Dermis microvascular lymphatic vessel endothelial cell (primary cell): ENCODE measurements at places on chromosomes 5 and 9. TPM values are rescaled to one million over a fixed set of nuclear protein-coding genes. Genes with fewer than 3 reads are reported as not detected.

GRCh38 chr5:3353561-3353960 is 242.1 kb upstream of the IRX1 start:
- DNase-seq, result no peak

DNA sequence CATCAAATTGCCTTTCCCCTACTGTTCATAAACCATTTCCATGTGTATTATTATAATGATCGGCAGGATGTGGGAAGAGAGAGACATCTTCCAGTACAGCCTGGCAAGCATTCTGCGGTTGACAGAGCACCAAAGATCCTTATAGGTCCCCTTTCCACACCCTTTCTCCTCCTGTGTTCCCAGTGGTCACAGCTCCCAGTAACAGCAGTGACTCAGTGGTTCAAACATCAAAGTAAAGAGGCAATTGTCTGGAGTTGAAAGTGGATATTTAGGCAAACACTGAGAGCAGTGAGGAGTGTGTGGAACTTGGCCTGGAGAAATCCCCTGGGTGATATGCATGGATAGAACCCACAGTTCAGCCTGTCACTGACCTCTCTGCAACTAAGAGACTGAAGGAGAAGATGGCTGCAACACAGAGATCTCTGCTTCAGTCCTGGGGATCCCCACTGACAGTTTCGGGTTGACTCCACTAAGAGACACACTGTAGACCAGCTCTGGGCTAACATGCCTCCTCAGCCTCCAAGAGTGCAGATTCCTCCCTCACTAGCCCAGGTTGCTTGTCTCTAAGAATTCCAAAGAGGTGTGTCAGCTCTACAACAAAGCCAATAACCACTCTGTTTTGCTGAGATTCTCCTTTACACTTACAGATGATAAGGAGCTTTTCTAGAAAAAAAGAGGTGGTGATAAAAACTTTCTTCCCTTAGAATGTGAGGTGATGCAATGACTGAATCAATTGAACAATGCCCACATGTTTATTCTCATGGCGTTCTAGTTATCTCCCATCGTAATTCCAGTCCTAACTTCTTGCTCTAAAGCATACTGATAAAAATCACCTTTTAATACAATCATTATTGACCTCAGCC is 94.4 kb upstream of the IL6ST start:
- DNase-seq, result no peak

GRCh38 chr5:154881986-154882385 is 23.6 kb downstream of the CNOT8 start:
- peak; percentile 68 for DNase-seq

DNA sequence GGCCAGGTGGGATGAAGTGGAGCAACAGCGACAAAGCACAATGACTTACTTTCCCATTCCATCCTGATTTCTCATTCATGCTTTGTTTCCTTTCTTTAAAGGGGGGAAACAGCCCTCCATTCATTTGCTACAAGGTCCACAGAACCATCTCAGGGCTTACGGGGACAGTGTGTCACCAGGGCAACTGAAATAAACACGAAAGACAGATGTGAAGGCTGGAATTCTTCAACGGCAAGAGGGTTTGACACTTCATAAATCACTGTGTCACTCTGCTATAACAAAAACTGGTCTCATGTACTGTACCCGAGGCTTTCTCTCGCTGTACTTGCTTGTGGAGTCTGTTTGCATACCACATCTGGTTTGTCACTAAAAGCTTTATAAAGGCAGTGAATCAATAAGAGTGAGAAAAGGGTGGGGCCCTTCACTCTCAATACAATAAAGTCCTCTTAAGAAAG is 150.8 kb downstream of the EFNA5 start:
- no peak for DNase-seq

- DNase-seq, result no peak
These were observed 103.5 kb downstream of the DAPK1 start for GRCh38 chr9:87601176-87601575.

- DNase-seq, result peak; percentile 31
These were observed 27.0 kb upstream of the ZNF622 start for GRCh38 chr5:16492398-16493140.

DNA sequence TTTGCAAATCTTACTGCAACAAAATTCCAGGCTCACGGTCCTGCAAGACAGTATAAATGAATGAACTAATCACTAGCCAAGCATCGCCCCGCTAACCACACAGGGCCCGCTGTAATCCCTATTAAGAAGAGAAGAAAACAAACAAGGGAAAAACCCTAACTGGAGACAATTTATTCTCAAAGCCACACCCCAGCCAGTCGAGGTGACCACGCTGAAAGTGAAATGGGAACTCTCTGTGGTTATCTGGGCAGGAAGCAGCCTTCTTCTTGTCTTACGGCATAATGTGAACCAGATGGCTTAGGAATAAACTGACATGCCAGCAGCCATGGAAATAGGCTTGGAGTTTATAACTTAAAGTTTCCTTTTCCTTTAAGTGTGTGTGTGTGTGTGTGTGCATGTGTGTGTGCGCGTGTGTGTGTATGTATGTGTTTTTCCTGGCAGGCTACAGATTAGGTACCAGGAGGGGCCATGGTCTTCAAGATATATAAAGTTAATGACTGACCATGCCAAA is 120.2 kb downstream of the SEMA6A start:
- DNase-seq, result no peak

DNA sequence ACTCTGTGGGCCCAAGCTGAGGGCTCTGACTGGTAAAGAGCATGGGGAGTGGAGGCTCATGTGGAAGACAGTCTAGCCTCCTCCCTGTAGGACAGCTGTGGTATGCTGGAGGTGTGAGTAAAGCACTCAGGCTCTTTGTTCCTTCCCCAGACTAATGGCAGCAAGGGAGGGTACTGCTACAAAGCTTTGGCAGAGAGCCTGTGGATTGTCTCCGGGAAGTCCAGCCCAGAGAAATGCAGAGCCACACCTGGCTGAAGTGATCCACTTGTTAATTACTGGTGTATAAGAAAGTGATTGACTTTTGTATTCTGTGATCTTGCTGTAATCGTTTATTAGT is 161.7 kb downstream of the OXCT1 start:
- DNase-seq, result no peak

- no peak for DNase-seq
These were observed 12.1 kb downstream of the TRPM6 start for GRCh38 chr9:74875656-74876055.

GRCh38 chr5:33579789-33580188 is 139.0 kb downstream of the TARS1 start:
- no peak for DNase-seq

- DNase-seq, result no peak
These were observed 140.3 kb downstream of the ZSWIM6 start for GRCh38 chr5:61472172-61472958.

DNA sequence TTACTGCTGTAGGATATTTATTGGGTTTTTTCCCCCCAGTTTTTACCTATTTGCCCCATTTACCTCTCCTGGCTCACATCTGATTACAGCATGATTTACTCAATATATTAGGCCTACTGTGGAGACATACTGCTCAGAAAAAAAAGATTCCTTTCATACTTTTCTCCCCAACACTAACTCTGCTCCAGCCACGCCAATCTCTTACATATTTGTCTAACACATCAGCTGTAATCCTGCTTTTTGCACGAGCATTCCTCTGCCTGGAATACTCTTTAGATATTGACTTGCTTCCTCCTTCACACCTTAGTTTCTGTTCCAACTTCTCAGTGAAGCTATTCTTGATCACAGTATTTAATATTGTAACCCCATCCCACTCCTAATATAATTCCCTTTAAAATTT is 158.1 kb upstream of the VCAN start:
- no peak for DNase-seq

GRCh38 chr5:150270541-150271295 is 18.9 kb downstream of the CAMK2A start:
- no peak for DNase-seq

DNA sequence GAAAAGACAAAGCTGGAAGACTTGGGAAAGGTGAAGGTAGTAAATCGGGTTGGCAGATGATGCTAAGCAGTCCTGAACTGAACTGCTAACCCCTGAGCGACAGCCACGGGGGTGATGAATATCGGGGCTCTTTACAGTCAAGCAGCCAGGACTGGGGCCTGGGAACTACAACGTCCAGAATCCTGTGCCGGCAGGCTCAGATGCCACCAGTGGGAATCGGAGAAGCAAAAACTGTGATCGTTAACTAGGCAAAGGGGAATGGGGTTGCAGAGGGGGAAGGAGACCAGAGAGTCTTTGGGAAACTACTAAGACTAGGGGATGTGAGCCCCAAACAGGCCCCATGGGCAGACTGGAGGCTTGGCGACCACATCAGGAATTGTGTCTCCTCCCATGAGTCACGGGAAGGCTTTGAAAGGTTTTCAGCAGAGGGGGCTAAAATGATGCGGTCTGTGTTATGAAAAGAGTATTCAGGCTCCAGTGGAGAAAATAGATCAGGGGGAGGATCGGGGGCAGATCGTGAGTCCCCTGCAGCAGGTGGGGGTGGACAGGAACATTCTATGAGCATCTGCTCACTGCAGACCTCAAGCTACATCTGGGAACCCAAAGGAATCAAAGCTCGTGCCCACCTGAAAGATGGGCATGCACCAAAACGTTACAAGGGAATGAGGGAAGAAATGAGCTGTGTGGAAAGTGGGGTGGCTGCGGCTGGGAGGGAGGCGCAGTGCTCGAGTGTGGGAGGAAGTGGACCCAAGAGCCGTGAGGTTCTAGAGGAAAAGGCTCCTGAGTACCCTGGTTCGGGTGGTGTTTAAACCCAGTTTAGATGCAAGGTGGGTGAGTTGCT is 53.8 kb downstream of the HRH2 start:
- no peak for DNase-seq

DNA sequence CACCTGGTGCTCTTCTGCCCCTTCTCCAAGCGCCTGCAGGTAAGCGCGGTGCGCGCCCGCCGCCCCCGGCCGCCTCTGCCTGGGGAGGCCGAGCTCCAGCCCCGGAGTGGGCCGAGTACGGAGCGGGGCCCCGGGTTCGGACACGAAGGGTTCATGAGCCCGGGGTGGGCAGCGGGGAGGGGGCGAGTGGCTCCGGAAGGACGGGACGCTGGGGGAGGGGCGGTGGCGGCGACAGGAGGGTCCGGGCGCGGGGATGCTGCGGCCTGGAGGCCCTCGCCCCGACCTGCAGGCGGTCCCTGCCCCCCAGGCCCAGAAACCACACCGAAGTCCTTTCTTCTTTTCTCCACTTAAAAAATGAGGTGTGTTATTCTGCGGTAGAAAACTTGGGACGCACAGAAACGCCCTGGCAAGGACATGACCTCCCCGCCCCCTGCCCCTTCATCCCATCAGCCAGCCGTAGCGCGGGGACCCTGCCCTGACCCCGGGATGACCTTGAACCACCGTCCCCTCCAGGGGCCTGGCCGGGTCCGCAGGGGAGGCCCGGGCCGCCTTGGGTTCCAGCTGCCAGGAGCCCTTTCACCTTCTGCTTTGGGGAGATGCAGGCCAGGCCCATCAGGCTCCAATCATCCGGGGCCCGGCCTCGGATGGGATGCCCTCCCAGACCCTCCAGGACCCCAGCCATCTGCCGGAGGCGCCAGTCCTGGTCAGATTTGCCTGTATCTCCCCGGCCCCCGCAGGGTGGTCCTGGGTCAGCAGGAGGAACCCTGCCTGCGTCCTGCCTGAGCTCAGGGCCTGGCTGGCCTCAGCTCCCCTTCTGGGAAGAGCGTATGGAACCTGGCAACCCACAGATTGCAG is 545 bp downstream of the DIPK1B start:
- peak; percentile 29 for DNase-seq

DNA sequence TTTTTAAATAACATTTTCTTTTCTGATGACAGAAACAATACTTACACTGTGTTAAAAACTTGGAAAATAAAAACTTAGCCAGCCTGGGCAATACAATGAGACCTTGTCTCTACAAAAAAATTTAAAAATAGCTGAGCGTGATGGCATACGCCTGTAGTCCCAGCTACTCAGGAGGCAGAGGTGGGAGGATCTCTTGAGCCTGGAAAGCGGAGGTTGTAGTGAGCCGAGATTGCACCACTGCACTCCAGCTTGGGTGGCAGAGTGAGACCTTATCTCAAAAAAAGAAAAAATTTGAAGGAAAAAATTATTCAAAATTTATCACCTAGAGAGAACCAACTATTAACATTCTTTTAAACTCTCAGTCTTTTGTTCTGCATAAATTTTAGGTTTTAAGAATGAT is 4.9 kb upstream of the CMYA5 start:
- DNase-seq, result no peak

The PDE6A gene
- total RNA-seq, result under 0.01 and 0.13 TPM in 2 replicates

The BTNL3 gene
- not detected in 2 replicates for total RNA-seq

The SLC6A18 gene
- not detected in 2 replicates for total RNA-seq
